ENCODE measurements at places on chromosomes 13 and 19. TPM values are rescaled to one million over a fixed set of nuclear protein-coding genes. Genes with fewer than 3 reads are reported as not detected.

The HSD17B14 gene
- total RNA-seq = 6.6 TPM

The NKPD1 gene
- 52.1 TPM for total RNA-seq

The SPACA6 gene
- 3.8 TPM for total RNA-seq

The EBI3 gene
- total RNA-seq = 2.2 TPM

The S1PR4 gene
- 3.4 TPM for total RNA-seq

The MAB21L1 gene
- total RNA-seq = 0.58 TPM

The SIGLEC11 gene
- total RNA-seq = not detected

The CYP4F11 gene
- total RNA-seq = 1.4 TPM

The YJEFN3 gene
- 0.15 TPM for total RNA-seq

The RASL11A gene
- 17.7 TPM for total RNA-seq

The LGALS14 gene
- total RNA-seq = not detected

The KASH5 gene
- total RNA-seq = not detected

The RAB20 gene
- total RNA-seq = 8.1 TPM

The HPN gene
- total RNA-seq = 2.0 TPM

The PLEKHF1 gene
- total RNA-seq = 13.1 TPM

The BRME1 gene
- total RNA-seq = 2.3 TPM

The CEACAM18 gene
- not detected for total RNA-seq

The ZNF345 gene
- total RNA-seq = 8.6 TPM

The B3GNT3 gene
- total RNA-seq = 4.8 TPM

The ATXN8OS gene
- not detected for total RNA-seq

The ZNF701 gene
- 13.7 TPM for total RNA-seq

The CD70 gene
- total RNA-seq = not detected

The SH2D3A gene
- total RNA-seq = 56.2 TPM

The VAV1 gene
- total RNA-seq = 1.4 TPM

The KLHL1 gene
- total RNA-seq = not detected

The FKRP gene
- total RNA-seq = 9.4 TPM

The GARIN5A gene
- 1.7 TPM for total RNA-seq

The ZNF471 gene
- 2.3 TPM for total RNA-seq

The FCHO1 gene
- 38.7 TPM for total RNA-seq

The CBY2 gene
- total RNA-seq = not detected

The SMAD9 gene
- total RNA-seq = 2.6 TPM

The CEACAM7 gene
- 7.8 TPM for total RNA-seq

The URAD gene
- not detected for total RNA-seq

The PRSS57 gene
- total RNA-seq = 0.32 TPM

The TEX101 gene
- not detected for total RNA-seq

The UGGT2 gene
- 14.5 TPM for total RNA-seq

The PDX1 gene
- not detected for total RNA-seq

The PLK5 gene
- 0.23 TPM for total RNA-seq

The LDLR gene
- total RNA-seq = 48.7 TPM

The FBXW9 gene
- total RNA-seq = 10.8 TPM

The ABHD13 gene
- total RNA-seq = 6.2 TPM

The PSG1 gene
- not detected for total RNA-seq

The CCL25 gene
- total RNA-seq = not detected

The ARMC6 gene
- 23.0 TPM for total RNA-seq

The HNRNPUL1 gene
- 161 TPM for total RNA-seq

The LRRC63 gene
- not detected for total RNA-seq

The TMTC4 gene
- 13.2 TPM for total RNA-seq

The IGFL2 gene
- total RNA-seq = 24.7 TPM

The CGB8 gene
- total RNA-seq = not detected

The CGB3 gene
- total RNA-seq = not detected

The CEACAM19 gene
- total RNA-seq = 5.4 TPM

The PTPRS gene
- 123 TPM for total RNA-seq

The MUC16 gene
- total RNA-seq = not detected

The ADGRE3 gene
- not detected for total RNA-seq

The CRX gene
- not detected for total RNA-seq

The C19orf18 gene
- total RNA-seq = not detected
